ENCODE measurements at places on chromosomes 2 and 18. TPM values are rescaled to one million over a fixed set of nuclear protein-coding genes. Genes with fewer than 3 reads are reported as not detected.

The ZNF385B gene
- 3.2 TPM for total RNA-seq

The METAP1D gene
- total RNA-seq, result 9.5 TPM

The DHX57 gene
- 13.1 TPM for total RNA-seq

The C2orf15 gene
- 0.23 TPM for total RNA-seq

The ASB18 gene
- total RNA-seq, result not detected

The FAM161A gene
- total RNA-seq, result 1.4 TPM

The GPBAR1 gene
- not detected for total RNA-seq

DNA sequence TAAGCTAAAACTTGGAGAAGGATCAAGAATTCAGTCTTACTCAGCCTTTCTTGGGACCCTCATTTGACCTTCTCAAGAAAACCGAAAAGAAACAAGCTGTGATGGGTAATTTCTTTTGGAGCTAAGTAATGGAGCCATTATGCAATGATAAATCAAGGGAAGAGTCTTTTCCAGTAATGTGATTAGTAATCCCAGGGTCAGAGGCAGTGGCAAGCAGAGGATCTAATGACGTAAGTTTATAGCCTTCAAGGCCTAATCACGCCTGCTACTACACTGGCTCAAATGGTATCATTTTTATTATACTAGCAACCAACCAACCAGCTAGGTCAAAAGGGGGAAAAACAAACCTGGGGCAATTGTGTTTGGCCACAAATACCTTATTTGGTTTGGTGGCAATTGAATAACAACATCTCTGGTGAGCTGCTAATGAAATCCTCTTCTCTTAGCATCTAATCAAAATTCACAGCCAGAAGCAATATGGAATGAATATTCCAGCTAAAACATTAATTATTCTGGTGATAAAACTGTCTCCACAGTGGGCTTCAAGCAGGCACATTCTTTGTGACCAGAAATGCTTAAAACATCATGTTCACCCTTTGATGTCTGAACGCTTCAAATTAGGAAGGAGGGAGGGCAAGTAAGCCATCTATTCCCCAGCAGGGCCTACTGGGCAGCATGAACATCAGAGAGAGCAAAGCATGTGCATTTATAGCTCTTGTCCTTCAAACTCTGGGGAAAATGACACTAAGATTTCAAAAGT lies 114.9 kb upstream of the SULT1C3 start:
- no peak for DNase-seq

DNA sequence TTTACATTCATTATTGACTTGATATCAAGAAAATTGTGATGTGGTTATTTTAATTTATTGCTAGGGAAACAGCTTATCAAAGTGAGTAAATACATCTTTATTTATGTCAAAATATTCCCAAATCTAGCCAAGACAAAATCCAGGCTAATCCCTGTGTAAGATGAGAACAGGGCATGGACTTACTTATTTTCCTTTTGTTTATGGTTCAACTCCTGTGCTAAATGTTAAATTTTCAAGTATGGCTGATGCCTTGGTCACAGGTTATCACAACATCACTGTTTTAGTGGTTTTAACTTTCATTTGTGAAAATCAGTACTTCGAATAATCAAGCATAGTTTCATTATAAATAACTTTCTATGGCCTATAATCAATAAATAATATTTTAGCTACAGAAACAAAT lies 657.0 kb upstream of the SYT4 start:
- DNase-seq, result no peak

GRCh38 chr2:57859755-57860154 lies 186.9 kb upstream of the VRK2 start:
- no peak for DNase-seq

DNA sequence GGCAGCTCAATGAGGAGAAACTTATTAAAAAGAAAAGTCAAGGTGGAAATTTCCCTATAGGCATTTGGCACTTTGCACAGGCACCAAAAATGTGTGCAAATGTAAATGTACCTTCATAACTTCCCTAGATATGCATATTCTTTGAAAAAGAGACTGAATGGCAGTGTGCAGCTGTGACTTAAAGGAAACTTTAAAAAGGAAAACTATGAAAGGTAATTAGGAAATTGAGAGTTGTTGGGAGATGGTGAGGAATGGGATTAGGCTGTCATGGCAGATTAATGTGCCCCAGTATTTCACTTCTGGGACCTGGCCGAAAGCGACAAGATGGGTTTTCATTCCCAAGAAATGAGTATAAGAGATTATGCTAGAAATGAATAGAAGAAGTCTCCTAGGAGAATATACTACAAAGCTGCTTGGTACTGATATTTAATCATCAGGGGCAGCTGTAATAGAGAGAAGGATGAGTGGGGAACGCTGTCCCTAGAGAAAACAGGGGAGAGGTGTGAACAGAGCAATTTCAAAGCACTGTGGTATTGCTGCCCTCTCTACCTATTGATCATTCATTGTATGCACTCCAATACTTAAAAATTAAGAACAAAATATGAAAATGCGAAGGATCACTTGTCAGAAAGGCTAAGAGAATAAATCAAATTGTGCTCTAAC lies 313.1 kb downstream of the AGPS start:
- DNase-seq, result no peak

GRCh38 chr2:19488009-19488691 lies 129.7 kb upstream of the OSR1 start:
- peak; percentile 94 for DNase-seq

- DNase-seq, result no peak
These were observed 2.7 kb downstream of the ENOSF1 start for GRCh38 chr18:709771-710170.

DNA sequence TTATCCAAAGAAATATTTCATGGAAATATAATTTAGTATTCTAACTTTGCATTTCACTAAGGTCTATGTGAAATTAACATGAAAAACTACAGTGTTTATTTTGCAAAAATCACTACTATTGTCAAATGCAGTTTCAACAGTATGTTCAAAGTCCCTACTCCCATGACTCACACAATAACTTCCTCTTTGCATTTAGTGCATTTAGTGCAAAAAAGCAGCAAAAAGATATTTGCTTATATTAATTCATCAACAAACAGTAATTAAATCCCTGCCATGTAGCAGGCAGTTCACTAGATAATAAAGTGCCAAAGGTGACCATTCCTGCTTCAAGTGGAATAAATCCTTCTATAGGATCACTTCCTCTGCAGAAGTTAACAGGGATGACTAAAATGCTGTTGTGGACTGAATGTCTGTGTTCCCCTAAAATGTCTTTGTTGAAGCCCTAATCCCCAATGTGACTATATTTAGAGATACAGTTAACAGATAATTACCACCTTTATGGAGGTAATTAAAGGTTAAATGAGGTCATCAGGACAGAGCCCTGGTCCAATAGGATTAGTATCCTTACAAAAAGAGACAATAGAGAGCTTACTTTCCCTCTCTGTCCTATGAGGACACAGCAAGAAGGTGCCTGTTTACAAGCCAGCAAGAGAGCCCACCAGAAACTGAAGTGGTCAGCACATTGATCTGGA lies 61.7 kb downstream of the STK39 start:
- no peak for DNase-seq

GRCh38 chr2:172106108-172106961 lies 3.6 kb upstream of the DLX2 start:
- peak; percentile 19 for DNase-seq

DNA sequence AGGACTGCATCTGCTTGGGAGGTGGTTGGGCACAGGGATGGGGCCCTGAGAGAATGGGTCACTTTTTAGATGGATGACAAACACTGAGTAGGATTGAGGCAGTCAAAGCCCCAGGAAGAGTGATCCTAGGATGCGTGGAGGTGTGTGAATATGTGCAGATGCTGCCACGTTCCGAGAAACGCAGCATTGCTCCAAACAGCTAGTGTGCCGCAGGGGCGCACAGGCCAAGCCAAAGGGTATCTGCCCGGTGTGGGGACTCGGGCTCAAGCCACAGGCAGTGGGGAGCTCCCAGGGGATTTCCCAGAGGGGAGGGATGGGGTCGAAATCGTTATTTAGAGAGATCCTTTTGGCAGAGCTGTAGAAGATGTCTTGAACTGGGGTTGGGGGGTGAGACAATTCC lies 274.1 kb downstream of the ALPK2 start:
- DNase-seq, result no peak

- DNase-seq, result no peak
These were observed 24.4 kb upstream of the RAB12 start for GRCh38 chr18:8584798-8585197.

GRCh38 chr2:233492078-233492477 lies 74.5 kb downstream of the USP40 start:
- DNase-seq, result no peak

- no peak for DNase-seq
These were observed 28.6 kb downstream of the LRRC30 start for GRCh38 chr18:7259475-7259874.

DNA sequence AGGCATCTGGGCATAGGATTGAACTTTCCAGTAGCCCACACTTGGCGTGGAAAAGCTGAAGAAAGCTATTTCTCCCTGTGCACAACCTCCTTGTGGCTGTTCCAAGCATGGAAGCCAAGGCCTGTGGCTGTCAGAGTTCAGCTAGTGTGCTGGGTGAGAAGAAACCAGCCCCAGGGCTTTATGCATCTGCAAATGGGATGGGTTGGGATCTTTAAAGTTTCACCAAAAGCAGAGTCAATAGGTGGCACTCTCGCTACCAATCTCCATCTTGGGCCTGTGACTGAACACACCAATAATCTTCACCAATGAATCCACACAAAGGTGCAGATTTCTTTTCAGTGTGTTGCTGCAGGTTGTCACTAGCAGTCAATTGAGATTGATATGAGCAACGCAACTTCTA lies 542.8 kb downstream of the NRXN1 start:
- no peak for DNase-seq

- DNase-seq, result no peak
These were observed 248.2 kb downstream of the PHLPP1 start for GRCh38 chr18:62963507-62963906.

DNA sequence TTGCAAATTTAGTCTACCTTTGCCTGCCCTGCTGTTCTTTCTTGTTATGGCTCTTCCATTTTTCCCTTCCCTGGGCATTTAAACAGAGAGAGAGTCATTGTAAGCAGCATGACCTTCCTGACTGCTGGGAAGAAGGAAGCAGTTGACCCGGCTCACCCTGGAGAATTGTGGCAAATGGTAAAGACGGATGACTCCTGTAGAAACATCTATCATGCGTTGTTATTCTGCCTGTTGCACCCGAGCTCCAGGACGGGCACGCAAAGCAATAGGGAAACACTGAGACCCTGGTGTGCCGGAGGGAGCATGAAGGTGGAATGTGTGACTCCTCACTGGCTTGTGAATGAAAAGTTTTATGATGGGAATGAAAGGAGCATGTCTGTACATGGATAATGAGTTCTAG lies 113.3 kb downstream of the OSBPL6 start:
- DNase-seq, result no peak

GRCh38 chr2:164910101-164910899 lies 45.0 kb downstream of the SLC38A11 start:
- peak; percentile 61 for DNase-seq

- no peak for DNase-seq
These were observed 39.5 kb upstream of the GMCL1 start for GRCh38 chr2:69789772-69790600.

DNA sequence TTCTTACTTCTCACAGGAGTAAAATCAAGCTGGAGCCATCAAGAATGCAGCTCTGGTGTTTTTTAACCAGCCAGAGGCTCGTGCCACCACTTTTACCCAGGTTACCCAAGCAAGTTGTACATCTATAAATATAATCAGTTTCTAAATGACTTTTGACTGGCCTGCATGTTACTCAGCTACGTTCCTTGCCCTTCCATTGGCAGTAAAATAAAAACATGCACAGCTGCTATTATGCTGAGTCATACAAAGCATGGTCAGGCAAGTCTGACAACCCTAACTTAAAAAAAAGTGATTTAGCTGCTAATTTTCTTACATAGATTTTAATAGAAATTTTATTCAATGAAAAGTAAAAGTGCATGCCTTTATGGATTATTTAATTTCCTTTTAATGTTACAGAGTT lies 111.7 kb upstream of the CSRNP3 start:
- DNase-seq, result peak; percentile 51

- DNase-seq, result no peak
These were observed 5.8 kb upstream of the CTDSP1 start for GRCh38 chr2:218393750-218394290.

- DNase-seq, result peak; percentile 91
These were observed 5.0 kb downstream of the SFTPB start for GRCh38 chr2:85662899-85663593.

DNA sequence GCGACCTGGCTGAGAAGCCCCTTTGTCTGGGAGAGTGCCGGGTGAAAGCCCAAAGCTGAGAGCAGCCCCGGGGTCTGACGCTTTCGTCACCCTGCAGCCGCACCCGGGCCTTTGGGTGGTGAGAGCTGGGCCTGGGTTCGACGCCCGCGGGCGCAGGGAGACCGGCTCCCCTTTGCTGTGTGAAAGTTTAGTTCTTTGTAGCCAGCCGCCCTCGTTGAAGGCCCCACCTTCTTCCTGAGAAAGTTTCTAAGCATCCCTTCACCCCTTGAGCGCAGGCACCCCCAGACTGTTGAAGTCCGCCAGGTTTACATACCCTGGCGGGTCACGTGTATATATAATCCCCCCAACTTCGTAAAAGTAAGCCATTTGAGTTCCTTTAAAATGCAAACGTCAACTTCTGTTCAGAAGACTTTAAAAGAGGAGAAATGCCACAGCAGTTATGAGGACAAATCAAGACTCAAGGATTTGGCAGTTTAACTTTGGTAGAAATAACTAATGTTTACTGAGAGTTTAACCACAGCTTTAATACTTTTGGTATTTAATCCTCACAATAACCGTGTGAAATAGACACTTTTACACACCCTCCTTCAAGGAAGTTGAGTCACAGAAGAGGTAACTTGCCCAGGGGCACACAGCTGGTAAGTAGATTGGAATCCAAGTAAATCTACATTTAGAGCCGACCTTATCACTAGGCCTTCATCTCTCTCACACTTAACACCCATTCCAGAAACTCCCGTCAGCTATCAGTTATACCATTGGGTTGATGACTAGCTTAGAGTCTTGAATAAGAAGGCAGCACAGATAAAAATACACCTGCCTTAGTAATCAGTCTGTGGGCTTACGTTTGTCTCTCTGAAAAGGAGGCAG lies 1.1 kb upstream of the MBOAT2 start:
- DNase-seq, result peak; percentile 32

DNA sequence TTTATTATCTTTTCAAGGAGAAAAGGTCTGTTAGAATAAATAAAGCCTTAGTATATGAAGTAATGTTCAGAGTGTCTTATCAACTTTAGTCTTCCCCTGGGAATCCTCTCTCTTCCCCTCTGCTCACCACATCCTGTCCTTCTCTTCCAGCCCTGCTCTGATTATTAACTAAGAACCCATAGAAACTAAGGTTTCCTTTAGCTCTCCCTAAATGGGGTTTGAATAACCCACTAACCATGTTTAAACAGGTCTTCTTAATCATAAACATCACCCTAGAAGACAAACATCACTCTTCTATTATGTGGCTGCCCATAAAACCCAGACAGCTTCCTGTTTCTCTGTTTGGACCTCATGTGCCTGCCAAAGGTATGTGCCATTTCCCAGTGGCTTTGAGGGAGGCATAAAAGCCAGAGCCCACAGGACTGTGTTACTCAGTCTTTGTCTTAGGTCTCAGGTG lies 50.1 kb downstream of the SLC14A1 start:
- DNase-seq, result peak; percentile 94

GRCh38 chr2:171771463-171771862 lies 84.2 kb downstream of the DYNC1I2 start:
- DNase-seq, result no peak

Data from HT1080 (cell line).